Activated naive CD4-positive, alpha-beta T cell (primary cell): ENCODE measurements at places on chromosomes 6 and 20.

DNA sequence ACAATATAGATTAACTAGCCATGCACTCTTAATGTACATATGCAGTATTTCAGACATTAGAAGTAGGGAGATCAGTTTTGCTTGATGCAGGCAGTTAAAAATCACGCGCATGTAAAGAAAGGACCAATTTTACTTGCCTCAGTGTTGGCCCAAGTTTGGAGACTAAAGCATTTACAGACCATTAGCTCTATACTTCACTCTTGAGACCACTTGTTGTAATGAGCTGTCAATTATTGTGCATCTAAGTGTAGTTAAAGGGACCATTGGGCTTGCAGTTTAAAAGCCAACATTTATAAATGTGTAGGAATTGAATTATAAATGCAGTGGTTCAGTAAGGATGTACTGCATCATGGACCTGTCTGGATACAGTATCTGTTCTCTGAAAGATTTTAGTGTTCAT is 53.7 kb downstream of the PLCB4 start:
- no peak for DNase-seq

DNA sequence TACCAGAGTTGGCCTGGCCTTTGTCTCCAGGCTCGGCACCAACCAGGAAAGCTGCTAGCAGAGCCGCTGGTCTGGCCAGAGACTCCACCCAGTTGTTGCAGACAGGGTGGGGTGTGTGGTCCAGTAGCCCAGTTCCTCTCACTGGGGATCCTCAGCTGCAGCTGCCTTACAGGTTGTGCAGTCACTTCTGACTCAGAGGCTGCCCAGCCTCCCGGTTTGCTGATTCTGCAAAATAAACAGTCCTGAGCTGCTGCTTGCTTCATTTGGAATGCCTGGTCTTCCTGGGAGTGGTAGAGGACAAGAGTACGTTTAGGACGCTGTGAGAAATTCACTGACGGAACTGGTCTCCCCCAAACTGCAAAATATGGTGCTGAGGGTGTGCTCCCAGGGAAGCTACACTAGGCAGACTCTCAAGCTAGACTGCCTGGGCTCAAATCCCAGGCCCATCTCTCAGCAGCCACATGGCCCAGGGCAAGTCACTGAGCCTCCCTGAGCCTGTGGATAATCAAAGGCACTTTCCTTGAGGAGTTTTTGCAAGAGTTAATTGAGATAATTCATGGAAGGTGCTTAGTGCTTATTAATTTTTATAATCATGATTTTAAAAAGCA is 246.1 kb downstream of the TFAP2C start:
- DNase-seq: no peak

GRCh38 chr6:82603871-82604270 is 240.3 kb downstream of the TPBG start:
- DNase-seq: no peak

DNA sequence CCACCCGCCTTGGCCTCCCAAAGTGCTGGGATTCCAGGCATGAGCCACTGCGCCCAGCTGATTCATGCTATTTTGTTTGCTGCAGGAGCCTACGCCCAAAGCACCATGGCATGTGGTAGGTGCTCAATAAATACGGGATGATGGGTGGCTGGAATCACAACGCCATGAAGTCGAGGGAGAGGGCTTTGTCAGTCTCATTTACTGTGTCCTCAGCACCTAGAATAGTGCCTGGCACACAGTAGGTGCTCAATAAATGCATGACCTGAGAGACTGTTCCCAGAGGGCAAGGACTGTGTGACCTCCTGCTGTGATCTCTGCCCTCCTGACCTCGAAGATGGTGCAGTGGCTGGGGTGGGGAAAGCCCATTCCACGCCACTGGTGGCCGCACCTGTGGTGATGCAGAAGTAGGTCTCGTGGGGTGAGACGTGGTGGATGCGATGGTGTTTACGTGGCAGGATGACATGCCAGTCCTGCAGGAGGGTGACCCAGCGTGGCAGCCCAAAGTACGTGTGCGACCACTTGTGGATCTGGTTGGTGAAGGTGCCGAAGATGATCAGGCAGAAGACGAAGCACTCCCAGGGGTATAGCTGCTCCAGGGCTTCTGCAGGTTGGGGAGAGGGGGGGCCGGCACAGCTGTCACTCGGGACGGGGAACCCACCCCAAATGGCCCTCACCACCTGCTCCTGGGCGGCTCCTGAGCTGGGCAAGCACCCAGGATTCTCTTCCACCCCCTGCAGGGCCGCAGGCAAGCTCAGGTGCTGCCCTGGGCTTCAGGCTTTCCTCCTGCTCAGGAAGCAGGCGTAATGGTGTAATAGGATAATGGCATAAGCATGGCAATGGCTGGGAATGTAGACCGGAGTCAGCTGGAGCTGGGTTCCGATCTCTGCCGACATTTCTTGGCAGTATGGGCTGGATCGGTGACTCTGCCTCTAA is 14.9 kb upstream of the UBE2V1 start:
- no peak for DNase-seq

GRCh38 chr20:4546786-4547185 is 174.9 kb upstream of the PRND start:
- no peak for DNase-seq

- no peak for DNase-seq
Observed at GRCh38 chr6:167137081-167137480, 14.2 kb downstream of the CCR6 start.

DNA sequence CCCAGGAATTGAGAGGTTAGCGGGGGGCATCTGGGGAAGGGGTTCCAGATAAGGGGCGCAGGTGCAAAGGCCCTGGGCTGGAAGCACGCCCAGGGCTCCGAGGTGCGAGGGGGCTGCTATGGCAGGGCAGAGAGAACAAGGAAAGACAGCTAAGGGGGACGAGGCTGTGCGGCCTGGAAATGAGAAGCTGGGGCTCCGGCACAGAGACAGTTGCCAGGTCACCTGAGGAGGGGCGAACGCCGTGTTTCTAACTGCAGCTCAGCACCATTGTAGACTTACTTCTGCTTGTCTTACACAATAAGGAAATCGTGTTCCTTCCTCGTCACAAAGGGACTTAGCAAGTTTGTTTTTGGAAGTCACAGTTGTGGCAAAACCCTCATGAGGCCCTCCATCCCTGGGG is 68.9 kb upstream of the TBXT start:
- DNase-seq: no peak

DNA sequence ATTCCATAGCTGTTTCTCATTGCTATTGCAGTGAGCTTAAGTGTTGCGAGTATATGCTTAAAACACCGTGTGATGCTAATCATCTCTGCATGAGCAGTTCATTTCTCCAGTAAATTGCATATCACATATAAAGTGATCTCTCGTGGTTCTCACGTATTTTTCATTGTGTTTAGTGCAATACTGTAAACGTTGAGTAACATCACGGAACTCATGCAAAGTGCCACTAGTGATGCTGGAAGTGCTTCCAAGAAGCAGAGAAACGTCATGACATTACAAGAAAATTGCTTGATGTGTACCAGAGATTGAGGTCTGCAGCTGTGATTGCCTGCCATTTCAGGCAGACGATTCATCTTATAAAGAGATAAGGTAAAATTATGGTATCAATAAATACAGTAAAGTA is 830.4 kb downstream of the GRIK2 start:
- no peak for DNase-seq

DNA sequence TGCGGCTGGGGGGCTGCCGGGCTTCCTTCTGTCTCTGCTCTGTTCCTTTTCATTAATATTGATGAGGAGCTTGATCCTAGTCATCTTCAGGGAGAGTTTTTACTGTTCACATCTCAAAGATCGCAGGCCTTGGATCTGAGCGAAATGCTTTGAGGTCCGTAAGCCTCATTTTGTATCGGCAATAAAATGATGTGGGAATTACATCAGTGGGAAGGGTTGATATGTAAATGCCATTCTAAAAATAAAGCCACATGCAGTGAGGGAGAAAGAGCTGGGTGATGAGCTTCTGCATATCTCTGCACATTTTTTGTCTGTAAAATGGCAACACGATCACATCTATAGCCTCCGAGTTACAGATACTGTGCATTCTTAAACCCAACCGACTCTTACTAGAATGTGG is 24.9 kb downstream of the CDH26 start:
- DNase-seq: no peak

DNA sequence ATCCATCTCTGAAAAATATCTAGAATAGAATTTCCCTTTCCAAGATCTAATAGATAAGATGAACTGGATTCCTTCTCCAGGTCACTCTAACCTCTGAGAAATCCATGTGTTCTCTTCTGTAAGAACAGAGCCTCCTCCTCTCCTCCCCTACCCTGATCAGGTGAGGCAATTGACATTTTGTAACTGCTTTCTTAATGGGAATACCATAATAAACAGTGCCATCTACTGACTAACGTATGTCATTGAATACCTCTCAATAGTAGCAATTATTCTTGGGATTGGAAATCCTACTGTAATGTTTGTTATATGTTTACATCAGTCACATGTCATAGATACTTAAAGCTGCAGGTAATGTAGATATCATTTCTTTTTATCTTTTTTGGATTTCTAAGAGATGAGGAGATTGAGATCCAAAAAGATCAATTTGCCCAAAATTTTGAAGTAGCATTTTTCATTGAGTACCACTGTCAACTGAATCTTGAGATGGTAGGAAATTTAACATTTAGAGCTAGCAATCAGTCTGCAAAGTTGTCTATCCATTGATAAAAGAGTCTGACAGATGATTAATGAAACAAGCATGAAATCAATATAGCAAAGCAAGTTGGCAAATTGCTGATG is 365.8 kb upstream of the HSF2 start:
- no peak for DNase-seq

- DNase-seq: no peak
Observed at GRCh38 chr20:9141070-9141469, 72.2 kb downstream of the PLCB4 start.

- no peak for DNase-seq
Observed at GRCh38 chr6:118562959-118563358, 14.9 kb downstream of the PLN start.

DNA sequence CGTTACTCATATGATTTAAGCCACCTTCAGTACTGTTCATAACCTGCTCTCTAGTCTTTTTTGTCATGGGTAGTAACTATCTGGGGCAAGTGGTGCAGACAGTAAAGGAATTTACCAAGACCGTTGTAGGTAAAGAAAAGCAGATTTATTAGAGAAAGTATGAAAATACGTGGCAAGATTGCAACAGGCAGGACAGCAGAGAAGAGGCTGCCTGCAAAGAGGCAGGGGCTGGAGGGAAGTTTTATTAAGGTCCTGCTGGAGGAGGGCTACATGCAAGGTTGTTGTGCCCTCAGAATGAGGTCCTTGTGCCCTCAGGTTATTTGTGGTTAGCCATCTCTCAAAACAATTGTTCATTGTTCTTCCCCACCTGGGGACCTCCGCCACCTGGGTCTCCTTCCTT is 444.3 kb downstream of the BCKDHB start:
- no peak for DNase-seq

DNA sequence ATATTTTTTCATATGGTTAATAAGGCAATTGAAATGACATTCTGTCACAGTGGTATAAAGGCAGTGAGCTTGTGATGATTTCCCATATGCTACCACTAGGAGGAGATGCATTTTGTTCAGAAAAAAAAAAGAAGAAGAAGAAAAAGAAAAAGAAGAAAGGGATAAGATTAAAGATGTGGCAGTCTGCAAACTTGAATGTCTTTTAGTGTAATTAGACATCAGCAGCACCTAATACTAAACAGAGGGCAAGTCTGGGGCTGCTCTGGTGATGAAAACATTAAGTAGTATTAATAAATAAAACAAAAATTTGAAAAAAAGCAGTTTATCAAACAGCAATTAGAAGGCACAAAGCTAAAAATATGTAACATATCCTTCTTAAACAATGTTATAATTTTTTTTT is 95.4 kb upstream of the DEFB112 start:
- no peak for DNase-seq

DNA sequence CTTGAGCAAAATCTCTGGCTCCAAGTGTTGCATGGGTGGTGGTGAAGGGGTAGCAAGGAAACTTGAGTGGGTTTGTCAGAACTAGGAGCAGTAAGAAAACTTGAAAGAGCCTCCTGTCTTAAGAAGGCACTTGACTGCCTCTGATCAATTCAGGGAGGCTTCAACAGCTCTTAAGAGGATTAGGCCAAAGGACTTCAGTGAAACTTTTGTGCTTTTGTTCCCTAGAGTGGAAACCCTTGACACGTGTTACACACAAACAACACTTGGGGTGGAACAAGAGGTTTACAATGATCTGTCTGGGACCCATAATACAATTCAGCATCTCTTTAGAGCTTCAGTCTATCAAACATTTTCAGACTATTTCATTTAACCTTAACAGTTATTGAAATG is 80.1 kb upstream of the ARMC2 start:
- no peak for DNase-seq

DNA sequence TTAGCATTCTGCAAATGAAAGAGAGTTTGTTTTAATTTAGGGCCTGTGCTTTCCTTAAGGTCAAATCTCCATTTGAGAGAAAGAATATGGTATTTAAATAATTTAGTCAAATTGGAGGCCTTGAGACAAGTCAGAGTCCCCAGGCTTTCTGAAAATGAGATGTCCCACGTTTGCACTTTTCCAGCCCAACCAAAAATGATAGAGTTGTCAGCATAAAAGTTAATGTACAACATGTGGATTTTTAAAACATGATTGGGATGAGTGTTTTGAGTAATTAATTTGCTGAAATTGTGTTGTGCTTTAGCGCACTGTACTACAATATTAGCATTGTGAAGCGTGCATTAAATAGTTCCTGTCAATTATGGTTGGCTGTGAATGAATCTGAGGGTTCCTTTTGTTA is 10.0 kb downstream of the CD83 start:
- DNase-seq: no peak

GRCh38 chr6:142819603-142820337 is 125.2 kb downstream of the HIVEP2 start:
- no peak for DNase-seq

DNA sequence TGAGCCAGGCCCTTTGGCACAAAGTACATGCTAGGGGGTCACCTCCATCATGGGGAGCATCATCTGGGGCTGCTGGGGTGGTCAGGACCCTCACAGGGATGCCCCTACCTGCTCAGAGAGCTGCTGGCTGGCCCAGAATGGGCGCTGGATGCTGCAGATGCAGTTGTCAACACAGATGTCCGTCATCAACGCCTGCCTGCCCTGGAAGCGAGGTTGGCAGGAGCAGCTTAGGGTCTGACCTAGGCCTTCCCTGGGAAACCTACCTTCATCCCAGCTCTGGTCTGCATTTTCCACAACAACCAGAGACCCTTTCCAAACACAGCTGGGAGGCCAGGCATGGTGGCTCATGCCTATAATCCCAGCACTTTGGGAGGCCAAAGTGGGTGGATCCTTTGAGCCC is 88.0 kb downstream of the EDN3 start:
- DNase-seq: no peak
